Right renal pelvis (tissue), 4 donors: ENCODE measurements at places on chromosomes 13 and 19. TPM values are rescaled to one million over a fixed set of nuclear protein-coding genes. Genes with fewer than 3 reads are reported as not detected.

- no peak for DNase-seq
Measured at GRCh38 chr13:113842336-113843062, 21.4 kb downstream of the GAS6 start.

DNA sequence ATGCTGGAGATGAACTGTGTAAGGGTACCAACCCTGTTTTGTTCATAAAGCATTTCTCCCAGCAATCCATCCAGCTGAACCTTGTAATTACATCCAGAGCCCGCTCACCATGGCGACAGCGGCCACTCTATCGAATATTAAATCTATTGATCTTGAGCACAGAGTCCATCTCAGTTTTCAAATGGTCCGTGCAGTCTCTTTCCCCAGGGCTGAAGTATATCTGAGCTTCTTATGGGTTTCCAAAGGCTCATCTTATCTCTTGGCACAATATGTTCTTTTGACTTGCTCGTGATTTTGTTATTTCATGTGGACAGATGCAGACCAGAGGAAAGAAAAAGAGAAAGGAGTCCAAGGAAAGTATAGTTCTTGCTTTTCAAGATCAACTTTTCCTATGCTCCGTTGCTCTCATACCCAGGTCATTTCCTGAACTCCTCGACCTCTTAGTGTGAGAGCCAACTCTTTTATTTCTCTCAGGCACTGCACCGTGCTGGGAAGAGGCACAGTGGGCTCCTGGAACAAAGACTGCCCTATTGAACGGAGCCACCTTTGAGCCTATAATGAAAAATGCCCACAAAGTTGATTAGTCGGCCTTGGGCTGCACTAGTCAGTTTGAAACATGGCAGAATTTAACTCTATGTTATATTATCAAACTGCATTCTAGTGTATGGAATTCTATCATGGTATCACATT lies 66.7 kb downstream of the RFC3 start:
- no peak for DNase-seq

The TMEM255B gene
- polyA plus RNA-seq: 8.5 TPM

- DNase-seq: no peak
Measured at GRCh38 chr13:83272076-83272475, 610.2 kb downstream of the SLITRK1 start.

DNA sequence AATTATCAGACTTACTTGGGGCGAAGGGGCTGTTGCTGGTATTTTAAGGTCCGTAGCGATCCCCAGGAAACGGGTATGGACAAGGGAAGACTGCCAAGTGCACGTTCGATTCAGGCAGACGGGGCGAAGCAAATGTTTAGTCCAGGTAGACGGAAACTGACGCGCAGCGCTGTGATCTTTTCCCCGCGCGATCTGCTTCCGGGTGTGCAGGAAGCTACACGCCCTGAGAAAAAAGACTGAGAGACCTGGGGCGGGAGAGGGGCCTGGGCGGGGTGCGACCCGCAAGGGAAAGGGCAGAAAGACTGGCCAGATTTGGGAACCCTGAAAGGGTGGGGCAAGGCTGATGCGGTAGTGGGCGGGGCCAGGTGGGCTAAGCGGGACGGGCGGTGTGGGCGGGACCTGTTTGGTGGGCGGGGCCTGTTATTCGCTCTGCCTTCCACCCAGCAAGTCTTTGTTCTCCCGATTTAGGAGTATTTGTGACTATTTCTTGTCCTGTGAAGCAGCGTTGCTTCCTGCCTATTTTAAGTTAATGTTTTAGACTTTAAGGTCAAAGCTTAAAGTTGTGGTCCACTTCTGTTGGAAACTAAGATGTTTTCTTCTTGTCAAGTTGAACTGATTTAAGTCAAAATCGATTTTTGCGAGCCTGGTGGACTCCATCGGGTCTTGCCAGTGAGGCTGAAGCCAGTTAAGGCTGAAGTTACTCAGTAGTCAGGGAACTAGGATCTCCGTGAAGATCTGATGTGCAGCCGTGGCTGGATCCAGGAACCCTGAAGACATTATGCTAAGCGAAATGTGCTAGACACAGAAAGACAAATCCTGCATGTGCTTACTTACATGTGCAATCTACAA lies at the start of gene ZNF836:
Gene ZNF836, minus strand, starts transcription at position 301 of the 849 bp plus-strand sequence. CDS start 3,549 bp downstream, outside the sequence.
- DNase-seq: peak; percentile 79

- DNase-seq: no peak
Measured at GRCh38 chr13:30816736-30817135, 81.4 kb downstream of the ALOX5AP start.

GRCh38 chr19:44430956-44431355 lies 17.3 kb downstream of the ZNF229 start:
- DNase-seq: no peak

DNA sequence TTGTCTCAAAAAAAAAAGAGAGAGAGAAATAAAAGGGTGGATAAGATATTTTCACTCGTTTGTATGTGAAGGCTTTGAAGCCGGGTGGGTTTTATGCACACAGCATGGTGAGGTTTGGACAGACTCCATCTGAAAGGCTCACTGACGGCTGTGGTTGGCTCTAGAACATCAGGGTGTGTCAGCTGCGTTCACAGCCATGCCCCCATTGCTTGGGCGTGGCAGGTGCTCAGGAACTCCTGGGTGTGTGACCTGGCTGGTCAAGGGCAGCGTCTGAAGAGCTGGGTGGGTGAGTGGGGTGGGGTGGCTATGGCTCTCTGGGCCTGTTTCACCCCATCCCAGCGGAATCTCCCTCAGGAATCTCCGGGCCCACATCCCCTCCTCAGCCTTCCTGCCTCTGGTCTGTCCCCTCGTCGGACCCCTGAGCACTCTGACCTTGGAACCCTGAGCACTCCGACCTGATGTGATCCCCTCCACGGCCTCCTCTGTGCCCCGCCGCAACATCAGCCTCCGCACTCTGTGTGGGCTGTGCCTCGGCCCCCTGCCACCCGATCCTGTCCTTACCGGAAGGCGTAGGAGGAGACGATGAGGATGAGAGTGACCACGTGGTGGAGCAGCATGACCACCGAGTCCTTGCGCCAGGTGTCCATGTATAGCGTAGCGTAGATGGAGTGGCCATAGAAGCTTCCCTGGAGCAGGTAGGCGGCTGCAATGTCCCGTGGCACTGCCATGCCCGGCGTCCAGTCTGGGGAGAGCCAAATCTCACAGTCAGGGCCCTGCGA lies 12.2 kb downstream of the CERS1 start:
- no peak for DNase-seq

GRCh38 chr19:55672418-55672817 lies 2.6 kb upstream of the EPN1 start:
- no peak for DNase-seq

The DLL3 gene
- polyA plus RNA-seq: 0.48 TPM

- DNase-seq: no peak
Measured at GRCh38 chr19:27764186-27764804, 1448.7 kb downstream of the UQCRFS1 start.

The WDR88 gene
- 1.1 TPM for polyA plus RNA-seq

GRCh38 chr13:94232956-94233355 lies 246.5 kb downstream of the DCT start:
- no peak for DNase-seq

DNA sequence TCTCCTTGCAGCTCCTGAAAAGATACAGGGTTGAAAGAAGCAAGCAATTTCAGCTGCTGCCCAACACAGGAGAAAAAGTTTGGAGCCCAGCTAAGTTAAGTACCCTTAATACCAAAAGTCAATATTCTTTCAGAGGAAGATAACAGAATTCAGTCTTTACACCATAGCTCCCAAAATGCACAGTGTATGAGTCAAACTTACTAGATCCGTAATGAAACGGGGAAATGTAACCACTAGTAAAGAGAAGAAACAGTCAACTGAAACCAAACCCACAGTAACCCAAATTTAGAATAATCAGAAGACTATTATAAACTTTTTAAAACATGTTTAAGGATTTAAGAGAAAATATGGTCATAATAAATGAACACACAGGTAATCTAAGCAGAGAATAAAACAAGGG lies 45.2 kb downstream of the SUCLA2 start:
- no peak for DNase-seq

GRCh38 chr19:3691372-3691716 lies 8.9 kb downstream of the PIP5K1C start:
- no peak for DNase-seq

The CEBPA gene
- polyA plus RNA-seq: 5.5 TPM

The NKPD1 gene
- 0.10 TPM for polyA plus RNA-seq
